ENCODE measurements at places on chromosomes 6 and 20.

DNA sequence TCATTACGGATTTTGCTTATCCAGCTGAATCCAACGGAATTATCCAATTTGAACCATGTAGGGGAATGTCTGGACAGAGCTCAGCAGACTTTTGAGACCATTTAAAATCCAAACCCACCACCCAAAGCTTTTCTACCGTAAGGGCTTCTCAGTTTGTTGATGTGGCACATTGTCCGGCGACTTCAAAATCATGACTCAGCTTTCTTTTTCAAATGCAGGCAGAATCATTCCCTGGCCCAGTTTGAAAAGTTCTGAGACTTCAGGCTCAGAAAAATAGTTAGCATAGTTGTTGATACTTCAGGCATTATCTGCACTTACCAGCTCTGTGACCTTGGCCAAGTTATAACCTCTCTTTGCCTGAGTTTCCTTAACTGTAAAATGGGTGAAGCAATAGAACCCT is 182.2 kb downstream of the PTPRT start:
- no peak for DNase-seq

- peak; percentile 12 for DNase-seq
These were observed 294.3 kb upstream of the BMP2 start for GRCh38 chr20:6473197-6473596.

DNA sequence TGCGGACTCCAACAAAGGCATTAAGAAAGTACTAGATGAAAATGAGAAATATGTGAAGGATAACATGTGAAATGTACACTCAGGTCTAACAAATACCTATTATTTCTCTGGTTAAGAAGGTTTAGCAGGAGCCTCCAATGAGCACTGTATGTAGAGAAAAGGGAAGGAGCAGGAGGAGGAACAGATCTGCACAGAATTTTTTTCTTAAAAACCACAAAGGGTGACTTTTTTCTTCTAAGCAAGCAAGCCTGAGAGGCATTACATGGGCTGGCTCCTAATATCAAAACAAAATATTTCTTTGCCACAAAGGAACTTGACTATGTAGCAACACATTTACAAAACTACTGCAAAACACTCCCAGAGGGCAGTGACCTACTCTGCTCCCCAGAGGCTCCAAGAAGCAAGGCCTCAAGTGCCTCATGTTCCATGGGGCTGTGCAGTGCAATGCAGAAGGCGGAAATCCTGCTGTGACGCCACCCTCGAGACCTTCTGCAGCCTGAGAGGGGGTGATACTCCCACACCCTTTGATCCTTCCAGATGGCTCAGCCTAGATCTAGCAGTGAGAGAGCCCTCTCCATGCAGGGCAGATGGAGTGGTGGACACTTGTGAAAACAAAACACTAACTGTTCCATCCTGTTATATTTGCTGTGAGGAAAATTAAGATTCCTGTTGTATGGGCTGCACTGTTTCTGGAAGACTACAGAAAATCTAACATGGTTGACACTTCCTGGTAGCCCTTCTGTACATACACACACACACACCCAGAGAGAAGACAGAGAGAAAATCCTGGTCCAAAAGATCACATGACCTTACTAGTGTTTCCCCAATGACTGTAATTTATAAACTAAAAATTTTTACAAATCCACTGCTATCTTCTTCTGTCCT is 36.0 kb upstream of the SMIM29 start:
- DNase-seq, result peak; percentile 47

GRCh38 chr20:58616411-58616810 is 34.7 kb upstream of the STX16 start:
- DNase-seq, result no peak

All from astrocyte (in vitro differentiated cells and primary cell).